ENCODE measurements at places on chromosomes 11 and 22. TPM values are rescaled to one million over a fixed set of nuclear protein-coding genes. Genes with fewer than 3 reads are reported as not detected.

DNA sequence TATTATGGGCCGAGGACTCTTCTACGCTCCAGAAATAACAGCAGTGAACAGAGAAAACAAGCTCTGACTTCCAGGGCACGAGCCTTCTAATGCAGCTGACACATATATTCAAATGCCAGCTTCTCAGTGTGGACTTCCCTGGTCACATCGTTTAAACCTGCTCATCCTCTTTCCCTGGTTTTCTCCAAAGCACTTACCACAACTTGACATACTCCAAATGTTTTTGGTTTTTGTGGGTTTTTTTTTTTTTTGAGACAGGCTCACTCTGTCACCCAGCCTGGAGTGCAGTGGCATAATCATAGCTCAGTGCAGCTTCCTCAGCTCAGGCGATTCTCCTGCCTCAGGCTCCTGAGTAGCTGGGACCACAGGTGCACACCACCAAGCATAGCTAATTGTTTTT is 105.5 kb downstream of the MICAL3 start:
- no peak for DNase-seq

DNA sequence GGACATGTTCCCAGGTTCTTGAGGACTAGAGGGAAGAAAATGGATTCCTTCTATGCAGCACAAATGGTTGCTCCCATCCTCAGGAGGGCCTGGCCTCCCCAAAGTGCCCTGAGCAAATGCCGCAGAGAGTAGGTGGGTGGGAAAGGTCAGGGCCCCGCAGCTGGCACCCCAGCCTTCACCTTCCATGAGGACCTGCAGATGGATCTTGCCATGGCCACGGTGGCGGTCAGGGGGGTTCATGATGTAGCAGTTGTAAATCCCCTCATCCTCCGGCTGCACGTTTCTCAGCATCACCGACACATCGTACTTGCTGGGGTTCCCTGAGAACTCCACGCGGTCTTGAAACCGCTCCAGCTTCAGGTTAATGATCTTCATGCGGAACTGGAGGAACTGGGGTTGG is 8.5 kb downstream of the SCN2B start:
- DNase-seq: no peak

- DNase-seq: no peak
Measured at GRCh38 chr11:79039122-79039521, 401.7 kb downstream of the TENM4 start.

DNA sequence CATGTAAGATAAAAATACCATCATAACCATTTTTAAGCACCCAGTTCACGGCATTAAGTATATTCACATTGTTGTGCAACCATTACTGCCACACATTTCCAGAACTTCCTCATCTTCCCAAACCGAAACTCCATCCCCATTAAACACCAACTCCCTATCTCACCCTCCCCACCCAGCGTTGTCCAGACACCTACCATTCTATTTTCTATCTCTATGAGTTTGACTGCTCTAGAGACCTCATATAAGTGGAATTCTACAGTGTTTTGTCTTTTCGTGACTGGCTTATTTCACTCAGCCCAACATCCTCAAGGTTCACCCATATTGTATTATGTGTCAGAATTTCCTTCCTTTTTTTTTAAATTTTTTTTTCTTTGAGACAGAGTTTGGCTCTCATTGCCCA is 45.2 kb downstream of the PPFIA1 start:
- DNase-seq: no peak

DNA sequence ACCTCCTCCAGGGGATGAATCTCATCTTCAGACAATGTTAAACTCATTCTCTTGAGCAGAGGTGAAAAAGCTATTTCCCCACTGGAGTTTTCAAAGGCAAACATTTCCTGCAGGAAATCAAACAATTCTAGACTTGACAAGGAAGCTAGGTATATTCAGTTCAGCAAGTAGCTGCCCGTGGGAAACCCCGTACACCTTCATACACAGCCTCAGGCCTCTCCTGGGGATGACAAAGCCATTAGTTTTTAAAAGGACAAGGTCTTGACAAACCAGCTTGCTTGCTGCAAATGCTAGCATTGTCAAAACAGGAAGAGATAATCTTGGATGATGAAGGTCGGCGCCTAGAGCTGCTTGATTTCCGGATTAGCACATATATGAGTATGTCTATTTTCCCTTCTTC is 1630.8 kb upstream of the TENM4 start:
- no peak for DNase-seq

DNA sequence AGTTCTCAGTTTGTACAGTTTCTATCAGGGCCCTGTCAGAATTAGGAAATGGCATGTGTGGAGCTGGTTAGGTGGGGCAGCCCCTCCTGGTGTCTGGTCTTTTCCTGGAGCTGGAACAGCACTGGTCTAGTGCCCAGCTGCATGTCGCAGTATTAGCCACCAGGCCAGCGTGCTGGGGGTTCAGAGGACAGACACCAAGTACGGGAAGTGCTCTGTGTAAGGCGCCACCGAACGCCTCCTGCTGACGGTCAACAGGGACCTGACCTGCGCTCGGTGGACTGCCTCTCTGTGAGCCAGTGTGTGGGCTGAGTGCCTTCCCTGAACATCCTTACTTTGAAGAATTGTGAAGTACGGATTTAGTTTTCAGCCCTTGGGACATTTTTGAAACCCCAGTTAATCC is 33.9 kb downstream of the AP2A2 start:
- DNase-seq: no peak

GRCh38 chr22:27711756-27712155 is 89.8 kb downstream of the MN1 start:
- no peak for DNase-seq

Gene PLEKHB1
- 0.62 TPM for total RNA-seq

Gene OR8B3
- total RNA-seq: not detected

Gene GP1BB
- total RNA-seq: 139 TPM
